ENCODE measurements at places on chromosomes 2 and 18.

DNA sequence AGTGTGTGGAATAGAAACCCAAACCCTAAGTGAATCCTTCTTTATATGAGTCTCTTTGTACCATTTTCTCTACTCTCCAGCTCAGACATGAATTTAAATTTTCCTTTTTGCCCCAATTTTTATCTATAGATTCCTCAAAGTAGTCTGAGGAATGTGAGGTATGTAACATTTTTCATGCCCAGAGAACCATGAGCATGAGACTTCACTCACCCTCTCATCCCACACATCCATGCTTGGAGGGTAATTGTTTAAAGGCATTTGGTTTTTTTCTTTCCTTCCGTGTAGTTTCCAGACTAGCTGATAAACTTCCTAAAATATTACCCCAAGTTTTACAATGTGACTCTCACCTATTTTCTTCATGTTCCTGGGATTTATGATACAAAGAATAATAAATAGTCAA, 2056.8 kb upstream of the CELF4 start:
- DNase-seq: no peak

DNA sequence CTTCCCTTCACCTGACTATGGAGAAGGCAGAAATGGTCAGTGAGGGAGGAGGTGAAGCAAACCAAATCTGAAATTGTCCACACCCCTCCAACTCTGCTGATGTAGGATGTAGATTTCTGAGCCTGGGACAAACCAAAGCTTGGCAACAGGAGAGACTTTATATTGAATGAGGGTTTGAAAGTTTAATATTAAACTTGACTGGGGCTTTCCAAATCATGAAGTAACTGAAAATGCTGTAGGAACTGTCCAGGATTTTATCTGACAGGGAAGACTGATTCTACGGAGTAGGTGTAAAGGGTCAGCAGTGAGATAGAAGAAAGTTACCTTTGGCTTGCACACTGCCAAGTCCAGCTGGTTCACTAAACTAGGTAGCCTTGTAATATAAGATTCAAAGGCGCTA, 194.5 kb downstream of the TDRD15 start:
- DNase-seq: no peak

GRCh38 chr2:134716721-134717243, 2.0 kb downstream of the TMEM163 start:
- DNase-seq: no peak

DNA sequence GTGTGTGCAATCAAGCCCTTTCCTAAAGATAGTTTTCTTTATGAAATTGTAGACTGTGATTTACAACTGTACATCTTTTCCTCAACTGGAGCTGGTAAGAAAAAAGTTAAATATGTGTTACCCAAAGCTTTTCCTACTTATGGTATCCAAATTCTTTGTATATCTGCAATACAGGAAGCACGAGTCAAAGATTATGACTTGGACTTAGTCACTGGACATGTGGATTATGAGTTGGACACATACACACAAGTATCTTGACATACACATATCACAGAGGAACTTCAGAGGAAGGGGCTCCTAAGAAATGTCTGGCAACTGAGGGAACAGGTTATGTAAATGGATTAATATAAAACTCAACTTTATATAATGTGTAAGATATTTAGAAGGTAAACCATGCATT, 35.2 kb downstream of the PRELID3A start:
- no peak for DNase-seq

DNA sequence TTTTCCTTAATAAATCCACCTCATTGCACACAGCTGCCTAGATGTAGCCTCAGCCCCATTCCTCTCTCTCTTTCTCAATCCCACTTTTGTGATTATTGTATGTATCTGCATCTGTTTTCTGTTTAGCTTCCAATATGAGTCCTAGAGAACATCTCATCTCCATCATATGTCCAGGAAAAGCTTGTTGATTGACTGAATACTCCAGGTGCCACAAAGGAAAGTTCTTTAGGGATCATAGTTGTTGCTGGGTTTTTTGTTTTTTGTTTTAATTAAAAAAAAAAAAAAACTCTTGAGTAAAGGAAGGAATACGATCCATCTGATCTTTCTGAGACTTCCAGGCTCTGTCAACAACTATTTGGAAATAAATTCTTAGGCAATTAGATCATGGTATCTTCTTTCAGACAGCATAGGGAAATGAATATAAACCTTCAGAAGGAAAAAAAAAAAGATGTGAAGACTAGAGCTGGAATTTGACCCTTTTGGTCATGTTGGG, 42.5 kb downstream of the KIAA2012 start:
- no peak for DNase-seq

- DNase-seq: no peak
These were observed 48.0 kb downstream of the SERPINB8 start for GRCh38 chr18:64017870-64018269.

DNA sequence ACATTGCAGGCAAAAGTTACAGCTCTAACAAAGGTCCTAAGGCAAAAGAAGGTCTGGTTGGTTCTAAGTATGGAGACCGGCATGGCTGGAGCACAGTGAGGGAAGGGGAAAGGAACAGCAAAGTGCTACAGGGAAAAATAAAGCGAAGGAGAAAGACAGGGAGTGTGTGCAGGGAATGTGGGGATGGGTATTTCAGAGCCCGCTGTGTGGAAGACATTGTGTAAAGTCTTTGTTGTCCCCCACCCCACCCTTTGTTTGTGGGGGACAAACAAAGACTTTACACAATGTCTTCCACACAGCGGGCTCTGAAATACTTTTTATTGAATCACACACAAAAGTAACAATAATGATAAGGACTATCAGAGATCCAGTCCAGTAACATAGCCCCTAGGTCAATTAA, 28.9 kb upstream of the C2orf15 start:
- DNase-seq: no peak

DNA sequence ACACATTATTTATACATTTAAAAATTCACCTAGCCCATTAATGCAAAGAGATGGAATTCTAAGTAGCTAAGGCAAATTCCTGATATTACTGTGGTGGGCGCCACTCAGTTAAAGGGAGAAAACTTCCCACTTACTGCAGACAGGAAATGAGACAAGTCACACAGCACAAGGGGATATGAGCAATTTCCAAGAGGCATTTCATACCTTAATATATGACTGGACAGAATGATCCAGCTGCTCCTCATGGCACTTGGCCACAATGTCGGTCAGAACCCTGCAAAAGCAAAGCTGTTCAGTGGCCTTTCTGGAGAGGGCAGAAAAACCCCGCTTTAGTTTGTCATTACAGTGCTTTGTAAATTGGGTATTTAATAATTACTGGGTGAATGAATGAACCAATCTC, 121.4 kb upstream of the CCDC195 start:
- DNase-seq: no peak

GRCh38 chr2:234694244-234695013, 197.5 kb upstream of the ARL4C start:
- no peak for DNase-seq

DNA sequence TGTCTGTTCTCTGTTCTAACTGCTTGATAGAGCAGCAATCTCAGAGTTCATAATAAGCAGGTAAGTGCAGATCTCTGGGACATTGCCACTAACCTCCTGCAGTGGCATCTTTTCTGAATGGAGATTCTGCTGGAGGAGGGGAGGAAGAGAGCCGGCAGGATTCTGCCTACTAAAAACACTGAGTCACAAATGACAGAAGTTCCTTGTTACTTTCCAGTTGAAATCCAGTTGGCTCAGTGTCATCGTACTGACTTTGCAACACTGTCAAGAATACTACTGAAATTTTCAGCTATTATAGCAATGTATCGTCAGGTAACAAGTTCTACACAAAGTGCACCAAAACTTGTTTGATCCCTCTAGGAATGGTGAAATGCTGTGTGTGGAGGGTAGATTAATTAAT, 79.6 kb upstream of the ST6GAL2 start:
- no peak for DNase-seq

GRCh38 chr2:101351207-101351606, 36.1 kb downstream of the CREG2 start:
- DNase-seq: no peak

GRCh38 chr2:70417011-70417410, 115.1 kb upstream of the FAM136A start:
- DNase-seq: no peak

DNA sequence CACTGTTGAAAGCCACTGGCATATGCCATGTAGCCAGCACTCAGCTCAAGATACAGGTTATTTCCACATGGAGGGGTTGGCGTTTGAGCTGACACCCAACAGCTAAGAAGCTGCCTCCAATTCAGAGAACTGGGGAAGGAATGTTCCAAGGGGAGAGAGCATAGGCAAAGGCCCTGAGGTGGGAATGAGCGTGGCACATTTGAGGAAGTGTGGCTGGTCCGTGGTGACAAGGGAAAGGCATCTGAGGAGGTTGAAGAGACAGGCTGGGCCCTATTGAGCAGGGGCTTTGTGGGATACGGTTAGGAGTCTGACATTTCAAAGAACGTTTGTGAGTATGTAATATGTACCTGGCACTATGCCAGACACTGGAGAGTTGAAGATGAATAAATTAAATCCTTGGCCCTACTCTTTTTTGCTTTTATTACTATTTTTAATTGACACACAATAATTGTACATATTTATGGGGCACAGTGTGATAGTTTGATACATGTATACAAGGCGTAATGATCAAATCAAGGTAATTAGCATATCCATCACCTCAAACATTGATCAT, 27.6 kb upstream of the TMBIM1 start:
- no peak for DNase-seq

GRCh38 chr2:79041032-79041448, 15.5 kb downstream of the REG3G start:
- DNase-seq: no peak

- DNase-seq: no peak
These were observed 43.3 kb downstream of the LONRF2 start for GRCh38 chr2:100278986-100279385.

DNA sequence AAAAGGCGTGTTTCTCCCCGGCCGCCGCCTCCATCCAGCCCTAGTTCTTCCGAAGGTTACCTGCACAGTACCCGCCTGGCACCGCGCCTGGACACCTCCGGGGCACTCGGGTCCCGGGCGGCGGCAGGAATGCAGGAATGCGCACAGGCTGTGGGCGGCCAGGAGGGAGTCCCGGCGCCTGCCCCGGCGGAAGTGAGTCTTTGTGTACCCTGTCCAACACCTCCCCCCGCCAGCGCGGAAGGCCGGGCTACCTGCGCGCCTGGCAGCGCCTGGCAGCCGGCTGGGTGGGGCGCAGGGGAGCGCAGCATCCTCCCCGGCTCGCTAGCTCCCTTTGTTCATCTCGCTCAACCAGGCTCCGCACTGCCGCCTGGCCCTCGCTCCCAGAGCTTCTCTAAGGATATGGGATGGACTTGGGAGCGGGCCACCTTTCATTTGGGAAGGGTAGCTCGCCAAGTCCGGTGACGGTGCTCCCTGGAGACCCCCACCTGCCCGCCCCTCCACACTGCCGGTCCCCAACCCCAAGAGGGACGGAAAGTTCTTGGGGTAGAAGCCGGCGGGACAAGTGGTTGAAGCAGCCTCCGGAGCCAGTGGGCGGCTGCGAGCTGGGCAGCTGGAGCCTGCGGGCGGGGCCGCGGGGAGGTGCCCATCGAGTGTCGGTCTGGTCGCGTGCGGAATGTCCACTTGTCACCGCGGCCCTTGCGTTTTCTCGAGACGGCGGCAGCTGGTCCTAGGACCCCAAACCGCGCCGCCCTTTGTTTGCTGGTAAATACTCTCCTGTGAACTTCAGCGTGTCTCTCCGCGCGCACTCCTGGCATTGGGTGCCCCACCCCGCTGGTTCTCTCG, 1.2 kb upstream of the ST6GAL2 start:
- no peak for DNase-seq

GRCh38 chr2:168363347-168364092, 92.6 kb upstream of the CERS6 start:
- DNase-seq: no peak

GRCh38 chr2:7633566-7634153, 716.4 kb downstream of the RNF144A start:
- no peak for DNase-seq

DNA sequence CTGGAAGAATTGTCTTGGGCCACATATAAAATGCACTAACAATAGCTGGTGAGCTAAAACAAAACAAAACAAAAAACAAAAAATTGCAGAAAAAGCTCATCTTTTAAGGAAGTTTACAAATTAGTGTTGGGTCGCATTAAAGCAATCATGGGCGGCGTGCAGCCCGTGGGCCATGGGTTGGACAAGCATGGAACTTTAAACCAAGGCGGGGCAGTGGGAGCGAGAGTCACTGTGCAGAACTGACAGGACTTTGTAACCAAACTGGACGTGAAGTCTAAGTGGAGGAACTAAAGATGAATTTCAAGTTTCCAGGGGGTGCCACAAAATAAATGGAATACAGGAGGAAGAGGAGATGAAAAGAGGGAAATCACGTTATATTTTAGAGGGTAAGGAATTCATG, 80.7 kb downstream of the PSMG2 start:
- no peak for DNase-seq

DNA sequence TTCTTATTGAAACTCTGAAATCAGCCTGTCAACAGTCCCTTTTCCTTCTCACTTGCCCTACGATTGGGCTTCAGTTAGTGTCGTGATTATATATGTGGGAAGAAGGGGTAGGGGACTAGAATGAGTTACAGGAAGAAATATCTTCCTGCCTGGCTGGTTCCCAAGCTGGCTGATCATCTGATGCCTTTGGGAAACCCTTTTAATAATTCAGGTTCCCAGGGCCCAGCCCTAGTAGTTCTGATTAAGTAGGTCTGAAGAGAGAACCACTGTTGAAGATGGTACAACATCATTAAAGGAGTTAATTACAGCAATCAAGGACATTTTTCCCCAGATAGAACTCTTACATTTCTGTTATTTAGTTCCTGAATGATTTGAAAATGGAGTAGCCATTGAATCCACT, 110.1 kb upstream of the EML6 start:
- no peak for DNase-seq

GRCh38 chr2:11410101-11410500, 55.9 kb downstream of the E2F6 start:
- no peak for DNase-seq

DNA sequence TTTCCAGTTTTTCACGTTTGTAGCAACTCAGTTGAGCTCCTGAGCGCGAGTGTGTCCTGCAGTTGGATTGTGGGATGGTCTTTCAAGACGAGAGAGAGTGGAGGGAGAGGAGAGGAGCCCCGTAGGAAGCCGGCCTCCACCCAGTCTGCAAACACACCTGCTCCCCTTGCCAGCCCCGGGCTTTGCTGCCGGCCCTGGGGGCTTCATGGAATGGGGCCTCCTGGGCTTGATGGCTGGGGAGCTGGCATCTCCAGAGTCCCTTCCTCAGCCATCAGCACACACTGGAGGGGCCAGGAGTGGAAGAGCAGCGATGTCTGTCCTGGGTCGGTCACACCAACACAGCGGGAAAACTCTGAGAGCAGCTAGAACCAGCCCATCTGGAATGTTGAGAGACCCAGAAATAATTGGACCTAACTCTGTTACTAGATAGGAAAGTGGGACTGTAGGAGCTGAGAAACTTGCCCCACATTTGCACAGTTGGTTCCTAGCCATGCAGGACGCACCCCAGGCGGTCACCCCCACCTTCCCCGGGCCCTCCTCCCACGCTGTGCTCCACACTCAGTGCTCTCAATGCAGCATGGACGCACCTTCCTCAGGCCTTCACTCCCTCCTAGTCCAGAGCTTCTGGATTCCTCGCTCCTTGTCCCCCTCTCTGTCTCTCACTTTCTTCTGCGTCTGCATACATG, 69.6 kb downstream of the PTGR3 start:
- DNase-seq: no peak

- no peak for DNase-seq
These were observed 73.1 kb upstream of the PID1 start for GRCh38 chr2:229344151-229344551.

GRCh38 chr2:128195435-128195984, 104.5 kb downstream of the UGGT1 start:
- DNase-seq: no peak

GRCh38 chr2:150595803-150596470, 108.5 kb upstream of the RND3 start:
- DNase-seq: no peak

Measured in CD4-positive, alpha-beta T cell treated with Interleukin-4 for 4 hours (primary cell).